Bronchial epithelial cell (primary cell): ENCODE measurements at places on chromosomes 16 and 17.

GRCh38 chr16:70660672-70661350 is 14.5 kb downstream of the IL34 start:
- DNase-seq: no peak

DNA sequence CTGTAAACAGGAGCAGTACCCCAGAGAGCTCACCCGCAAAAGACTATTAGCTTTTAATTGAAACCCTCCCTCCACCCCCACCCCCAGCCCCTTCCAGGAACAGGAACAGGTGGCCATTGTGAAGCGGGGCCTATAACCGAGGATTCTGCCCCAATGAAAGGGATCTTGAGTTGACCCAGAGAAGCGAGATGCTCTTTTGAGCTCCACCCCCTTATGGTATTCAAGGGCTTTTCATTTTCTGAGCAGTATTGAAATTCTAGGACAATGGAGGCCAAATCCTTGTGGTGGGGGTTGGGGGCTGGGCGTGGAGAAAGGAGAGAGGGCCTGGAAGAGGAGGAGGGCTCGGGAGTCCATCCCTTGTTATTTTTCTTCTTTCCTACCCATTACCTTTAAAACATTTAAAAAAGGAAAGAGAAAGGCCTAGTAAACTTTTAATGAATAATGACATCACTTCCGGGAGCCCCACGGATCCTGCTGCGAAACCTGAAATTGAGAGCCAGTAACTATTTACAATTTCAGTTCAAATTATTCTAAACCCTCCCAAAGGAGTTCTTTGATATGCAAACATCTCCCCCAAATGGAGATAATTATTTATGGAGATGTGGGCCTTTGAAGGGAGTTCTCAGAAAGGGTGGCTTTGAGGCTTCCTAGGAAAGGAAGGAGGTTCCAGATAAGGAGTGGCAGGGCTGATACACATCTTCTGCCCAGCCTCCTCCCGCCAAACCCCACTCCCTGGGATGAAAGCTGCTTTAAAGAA is 30.5 kb downstream of the HS3ST3B1 start:
- no peak for DNase-seq

DNA sequence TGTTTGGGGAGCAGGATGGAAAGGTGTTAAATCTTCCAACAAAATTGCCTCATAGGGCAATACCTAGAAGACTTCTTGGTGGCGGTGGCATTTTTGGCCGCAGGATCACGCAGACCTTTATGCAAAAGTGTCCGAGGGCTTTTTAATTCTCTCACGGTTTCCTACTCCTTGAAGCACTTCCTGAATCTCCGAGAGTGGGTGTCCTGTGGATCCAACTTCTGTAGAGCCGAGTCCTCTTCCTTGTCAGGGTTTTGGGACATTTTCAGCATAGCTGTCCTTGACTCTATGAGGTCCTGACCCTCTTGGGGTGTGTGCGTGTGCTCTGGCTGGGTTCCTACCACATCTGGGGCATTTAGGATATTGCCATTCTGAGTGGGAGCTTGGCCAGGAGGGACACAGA is 31.7 kb downstream of the IL21R start:
- DNase-seq: no peak

GRCh38 chr17:79517827-79518584 is 92.8 kb downstream of the RBFOX3 start:
- no peak for DNase-seq

GRCh38 chr17:57517632-57518456 is 227.3 kb downstream of the CCDC182 start:
- no peak for DNase-seq

DNA sequence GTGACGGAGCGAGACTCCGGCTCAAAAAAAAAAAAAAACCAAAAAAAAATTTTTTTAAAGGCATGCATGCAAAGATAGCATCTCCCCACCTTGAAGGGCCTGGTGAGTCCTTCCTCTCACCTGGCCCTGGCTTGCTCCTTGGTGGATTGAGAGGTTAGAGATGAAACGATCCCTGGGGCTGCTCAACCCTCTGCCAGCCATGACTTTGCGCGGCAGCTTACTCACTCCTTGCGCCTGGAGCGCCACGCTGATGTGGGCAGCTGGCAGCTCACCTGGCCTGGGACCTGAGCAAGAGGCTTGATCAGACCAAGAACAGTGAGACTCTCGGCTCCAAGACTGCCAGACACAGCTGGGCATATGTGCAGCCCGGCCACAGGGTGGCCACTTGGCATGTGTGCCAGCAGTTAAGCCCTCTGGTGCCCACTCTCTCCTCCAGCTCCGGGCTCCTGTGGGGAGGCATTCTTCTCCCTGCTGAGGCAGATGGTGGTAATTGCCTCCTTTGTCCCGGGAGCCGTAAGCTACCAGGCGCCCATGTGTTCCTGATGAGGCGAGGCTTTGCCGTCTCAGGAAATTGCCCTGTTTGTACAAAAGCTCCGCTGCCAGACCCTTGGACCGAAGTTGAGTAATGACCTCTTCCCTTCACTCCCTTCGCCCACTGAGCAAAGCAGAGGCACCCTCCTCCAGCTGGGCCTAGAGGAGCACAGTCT is 5.1 kb upstream of the EVPL start:
- DNase-seq: no peak

DNA sequence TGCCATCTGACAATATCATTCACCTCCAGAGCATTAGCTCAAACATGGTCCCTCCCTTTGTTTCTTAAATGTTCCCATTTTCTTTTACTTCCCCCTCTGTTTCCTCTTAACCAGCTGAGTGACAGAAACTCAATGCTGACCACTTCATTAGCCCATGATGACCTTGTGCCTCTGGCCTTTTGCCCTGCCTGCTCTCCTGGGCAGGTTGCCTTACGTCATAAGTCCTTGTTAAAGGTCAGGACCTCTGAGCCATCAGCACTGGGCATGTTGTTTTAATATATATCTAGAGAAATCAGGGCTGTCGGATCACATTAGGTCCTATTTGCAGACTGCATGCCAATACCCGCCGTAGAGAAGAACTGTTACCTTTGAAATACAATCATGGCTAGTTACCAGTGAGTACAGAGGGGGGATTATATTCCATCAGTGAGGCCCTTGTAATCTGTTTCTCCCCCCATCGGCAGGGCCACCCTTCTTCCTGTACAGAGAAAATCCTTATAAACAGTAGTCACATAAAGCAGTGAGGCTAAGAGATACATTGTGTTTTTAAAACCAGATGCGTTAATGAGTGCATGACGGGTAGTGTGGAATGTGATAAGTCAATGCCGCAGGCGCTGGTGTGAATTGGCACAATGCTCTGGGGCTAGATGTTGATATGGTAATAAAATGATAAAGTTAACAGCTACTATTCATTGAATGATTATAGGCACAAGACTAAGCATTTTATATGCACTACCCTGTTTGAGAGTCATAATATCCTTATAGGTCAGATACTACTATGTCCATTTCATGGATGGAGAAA is 94.3 kb upstream of the ZFHX3 start:
- DNase-seq: no peak

- no peak for DNase-seq
Measured at GRCh38 chr16:75921281-75921680, 195.0 kb upstream of the CPHXL start.
